ENCODE measurements at places on chromosomes 2 and 18.
A peak's percentile ranks its signal among the peaks of the same experiment; 100 is the strongest.

GRCh38 chr2:169362118-169362893, at the start of gene LRP2:
Gene LRP2, minus strand, starts transcription at chr2:169362534. Its CDS starts 135 bp downstream, at chr2:169362399.
- no peak for DNase-seq

GRCh38 chr2:16069933-16070647, 129.7 kb downstream of the MYCN start:
- no peak for DNase-seq

- no peak for DNase-seq
Measured at GRCh38 chr2:23606196-23606595, 221.2 kb downstream of the KLHL29 start.

DNA sequence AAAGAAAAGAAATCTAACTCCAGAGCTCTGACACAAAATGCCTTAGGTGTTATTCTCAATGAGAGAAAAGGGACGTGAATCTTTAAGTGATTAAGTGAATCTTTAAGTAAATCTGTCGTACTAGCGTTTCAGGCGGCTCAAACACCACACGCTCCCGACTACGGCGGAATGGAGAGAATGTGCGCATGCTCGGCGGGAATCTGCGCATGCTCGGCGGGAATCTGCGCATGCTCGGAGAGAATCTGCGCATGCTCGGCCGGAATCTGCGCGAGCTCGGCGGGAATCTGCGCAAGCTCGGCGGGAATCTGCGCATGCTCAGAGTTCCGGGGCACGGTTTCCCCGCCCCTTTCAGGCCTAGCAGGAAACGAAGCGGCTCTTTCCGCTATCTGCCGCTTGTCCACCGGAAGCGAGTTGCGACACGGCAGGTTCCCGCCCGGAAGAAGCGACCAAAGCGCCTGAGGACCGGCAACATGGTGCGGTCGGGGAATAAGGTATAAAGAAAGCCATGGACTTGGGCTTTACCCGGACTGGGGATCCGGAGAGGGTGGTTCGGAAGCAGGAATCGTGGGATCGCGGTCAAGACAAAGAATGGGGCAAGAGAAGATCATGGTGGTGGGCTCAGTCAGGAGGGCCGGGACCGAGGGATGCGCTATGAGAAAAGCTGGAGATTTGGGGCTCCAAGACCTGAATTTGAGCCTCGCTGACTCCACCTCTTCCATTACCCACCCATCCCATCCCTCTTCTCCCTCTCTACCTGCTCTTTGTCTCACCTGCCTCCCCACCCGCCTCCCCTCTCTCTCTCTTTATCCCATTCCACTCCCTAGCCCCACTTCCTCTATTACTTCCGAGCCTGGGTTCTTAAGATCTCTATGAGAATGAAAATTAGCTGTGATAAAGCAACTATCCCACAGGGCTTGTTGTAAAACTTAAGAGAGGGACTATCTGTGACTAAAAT, at the start of gene XRCC5:
Gene XRCC5 (plus strand): TSS at position 382 of the 955 bp plus-strand sequence. CDS start 89 bp downstream, at position 471.
- peak; percentile 98 for DNase-seq

DNA sequence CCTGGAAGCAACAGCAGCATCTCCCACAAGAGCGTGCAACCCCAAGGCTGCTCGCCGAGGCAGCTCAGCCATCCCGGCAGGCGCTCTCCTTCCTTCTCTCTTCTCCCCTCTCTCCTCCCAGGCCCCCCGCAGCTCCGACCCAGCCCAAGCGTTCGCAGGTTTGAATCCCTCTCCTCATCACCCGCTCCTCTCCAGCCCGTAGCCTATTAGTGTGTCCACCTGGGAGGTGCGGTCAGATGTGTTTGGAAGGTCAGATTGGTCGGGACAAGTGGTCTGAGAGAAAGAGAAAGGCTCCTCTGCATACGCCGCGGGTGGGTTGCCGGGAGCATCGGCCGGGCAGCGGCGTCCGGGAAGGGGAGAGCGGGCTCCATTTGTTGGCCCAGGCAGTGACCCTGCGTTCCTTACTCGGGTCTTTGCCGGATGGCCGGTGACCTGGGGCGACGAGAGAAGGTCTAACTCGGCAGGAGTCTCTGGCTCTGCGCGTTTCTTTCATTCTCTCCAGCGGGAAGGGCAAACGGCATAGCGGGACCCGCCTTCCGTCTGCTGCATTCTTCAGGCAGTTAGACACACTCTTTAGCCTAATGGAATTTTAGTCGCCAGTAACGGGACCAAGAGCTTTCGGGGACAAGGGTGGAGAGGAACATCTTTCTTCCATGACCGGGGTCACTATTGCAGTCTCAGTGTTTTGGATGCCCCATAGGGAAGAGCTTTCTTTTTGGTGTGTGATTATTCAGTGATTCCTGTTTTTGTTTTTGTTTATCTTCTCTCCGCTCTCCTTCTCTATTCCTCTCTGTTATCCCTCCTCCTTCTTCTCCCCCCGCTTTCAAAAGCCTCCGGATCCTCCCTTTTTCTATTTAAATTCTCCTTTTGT, 1.1 kb upstream of the TMEFF2 start:
- peak; percentile 3 for DNase-seq

DNA sequence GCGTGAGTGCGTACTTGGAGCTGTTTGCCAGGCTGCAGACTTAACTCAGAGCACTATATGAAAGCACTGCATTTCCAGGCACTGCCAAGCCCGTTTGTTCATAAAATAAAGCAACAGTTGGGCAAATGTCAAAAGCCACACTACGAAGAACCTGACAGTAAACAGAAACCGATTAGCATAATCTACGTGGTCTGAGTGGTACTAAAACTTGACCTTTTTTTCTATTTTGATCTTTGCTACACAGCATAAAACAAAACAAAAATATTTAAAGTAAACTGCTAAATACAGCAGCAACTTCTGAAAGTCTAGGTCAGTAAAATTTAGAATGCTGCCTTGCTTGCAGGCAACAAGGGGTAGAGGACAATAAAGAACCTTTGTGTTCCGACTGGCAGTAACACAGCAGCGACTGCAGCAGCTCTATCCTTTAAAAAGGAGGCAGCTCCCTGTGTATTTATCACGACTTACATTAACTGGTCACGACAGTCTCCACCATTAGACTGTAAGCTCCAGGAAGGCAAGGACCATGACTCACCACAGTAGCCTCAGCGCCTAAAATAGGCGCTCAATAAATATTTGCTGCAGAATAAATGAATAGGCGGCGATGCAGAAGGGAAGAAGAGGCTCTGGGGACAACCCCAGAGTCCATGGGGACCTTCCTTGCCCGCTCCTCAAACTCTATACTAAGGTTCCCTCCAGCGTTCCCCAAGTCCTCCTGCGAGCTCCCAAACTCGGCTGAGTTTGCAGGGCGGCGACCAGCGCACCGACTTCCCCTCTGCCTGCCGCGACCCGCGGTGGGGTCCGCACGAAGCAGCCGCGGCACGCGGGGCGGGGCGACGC, 902 bp downstream of the SS18 start:
- peak; percentile 36 for DNase-seq

DNA sequence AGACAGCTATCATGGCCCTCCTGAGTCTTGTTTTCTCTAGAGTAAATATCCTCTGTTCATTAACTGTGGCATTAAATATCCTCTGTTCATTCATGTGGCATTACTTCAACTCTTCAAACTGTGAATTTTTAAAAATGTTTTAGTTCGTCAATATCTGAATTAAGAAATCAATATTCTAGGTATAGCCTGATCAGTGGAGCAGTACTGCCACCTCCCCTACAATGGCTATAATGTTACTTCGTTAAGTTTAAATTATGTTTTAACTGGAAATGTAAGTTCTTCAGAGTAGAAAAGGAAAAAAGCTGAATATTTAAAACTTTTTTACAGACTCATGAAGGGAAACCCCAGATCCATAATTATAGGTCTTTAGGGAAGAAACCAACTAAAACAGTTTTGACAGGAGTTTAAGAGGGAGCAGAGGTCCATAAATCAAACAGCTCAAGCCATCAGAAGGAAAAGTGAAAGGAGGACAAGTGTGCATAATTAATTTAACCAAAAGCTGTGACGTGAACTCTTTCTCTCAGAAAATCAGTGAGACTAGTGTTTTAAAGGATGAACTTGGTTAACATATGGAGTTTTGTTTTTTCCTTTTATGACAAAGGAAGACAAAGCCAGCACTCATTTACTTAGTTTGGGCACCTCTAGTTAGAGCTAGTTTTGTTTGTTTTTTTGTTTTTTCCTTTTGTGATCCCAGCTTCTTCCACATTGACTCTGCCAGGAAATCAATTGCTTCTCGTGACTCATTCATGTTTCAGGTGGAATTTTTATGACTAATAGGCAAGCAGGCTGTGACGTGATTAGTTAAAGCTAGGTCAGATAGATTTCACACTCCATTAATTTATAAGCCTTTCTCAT, 44.9 kb downstream of the RBBP8 start:
- DNase-seq = peak; percentile 35

DNA sequence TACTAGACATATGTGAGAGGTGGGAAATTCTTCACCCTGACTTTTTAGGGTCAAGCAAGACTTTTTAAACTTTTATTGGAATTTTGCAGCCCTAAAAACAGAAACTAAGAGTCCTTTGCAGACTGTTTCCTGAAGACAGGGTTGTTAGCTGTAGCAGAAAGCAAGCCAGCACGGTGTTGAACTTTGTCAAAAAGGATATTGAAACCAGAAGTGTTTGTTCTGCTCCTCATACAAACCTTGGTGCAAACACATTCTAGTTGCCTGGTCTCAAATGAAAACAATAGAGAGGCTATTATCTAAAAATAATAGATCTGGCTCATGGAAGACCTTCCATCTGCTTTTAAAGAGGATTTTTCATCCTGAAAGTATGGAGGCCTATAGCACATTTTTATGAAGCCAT, 65.8 kb upstream of the IGFBP5 start:
- no peak for DNase-seq

- DNase-seq = no peak
Measured at GRCh38 chr2:15825276-15825980, 114.9 kb upstream of the MYCN start.

DNA sequence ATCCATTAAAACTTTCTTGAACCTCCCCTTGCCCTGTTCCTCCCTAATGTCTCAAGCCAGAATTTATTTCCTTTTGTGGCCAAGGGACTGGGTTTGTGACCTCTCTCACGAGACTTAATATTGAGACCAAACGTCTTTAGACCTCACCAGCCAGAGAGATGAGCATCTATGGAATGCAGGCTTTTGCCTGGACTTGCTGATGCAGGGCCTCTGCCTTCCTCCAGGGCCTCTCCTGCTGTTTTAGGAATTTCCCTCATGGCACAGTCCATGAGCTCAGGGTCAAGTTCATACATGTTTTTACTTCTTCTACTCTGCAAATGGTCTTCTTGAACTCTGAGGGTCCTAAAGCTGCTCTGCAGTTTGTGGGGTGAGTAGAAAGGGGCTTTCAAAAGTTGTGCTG, 22.3 kb downstream of the IL1B start:
- no peak for DNase-seq

GRCh38 chr2:147451902-147452515, 392.8 kb upstream of the ACVR2A start:
- no peak for DNase-seq

- DNase-seq = no peak
Measured at GRCh38 chr2:183229386-183229785, 105.1 kb downstream of the NUP35 start.

DNA sequence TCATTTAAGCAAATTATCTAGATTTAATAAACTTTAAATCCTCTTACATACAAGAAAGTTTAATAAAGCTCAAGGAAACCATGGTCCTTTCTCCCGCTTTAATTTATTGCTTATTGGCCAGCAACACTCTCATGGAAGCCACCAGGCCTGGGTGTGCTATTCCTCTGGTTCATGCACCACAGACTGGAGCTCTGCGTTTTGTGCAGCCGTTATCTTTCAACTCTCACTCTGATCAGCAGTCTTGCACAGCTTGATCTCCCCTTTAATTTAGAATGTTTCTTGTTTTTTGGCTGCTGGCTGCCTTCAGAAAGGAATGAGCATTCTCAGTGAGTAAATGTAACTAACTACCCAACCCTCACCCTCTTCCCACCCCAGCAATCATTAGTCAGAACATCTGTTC, 318.7 kb downstream of the MEIS1 start:
- DNase-seq = no peak

GRCh38 chr18:23897291-23897690, 117.3 kb upstream of the TTC39C start:
- peak; percentile 64 for DNase-seq

DNA sequence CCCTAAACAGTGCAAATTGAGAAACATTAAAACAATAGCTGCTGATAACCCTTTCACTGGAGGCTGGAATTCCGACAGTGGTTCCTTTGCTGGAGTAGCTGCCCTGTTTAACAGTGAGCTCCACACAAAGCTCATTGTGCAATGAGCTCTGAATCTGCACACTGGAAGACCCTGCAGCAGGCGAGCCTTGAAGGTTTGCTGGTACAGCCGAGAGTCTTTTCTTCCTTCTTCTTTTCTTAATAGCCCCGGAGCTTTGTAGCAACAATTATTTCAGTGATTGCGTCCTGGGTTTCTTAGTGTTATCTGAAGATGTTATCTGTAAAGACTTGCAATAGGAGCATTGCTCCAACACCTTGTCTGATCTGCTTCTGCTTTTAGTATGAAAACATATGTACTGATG, 50.8 kb upstream of the CXCR4 start:
- DNase-seq = no peak

DNA sequence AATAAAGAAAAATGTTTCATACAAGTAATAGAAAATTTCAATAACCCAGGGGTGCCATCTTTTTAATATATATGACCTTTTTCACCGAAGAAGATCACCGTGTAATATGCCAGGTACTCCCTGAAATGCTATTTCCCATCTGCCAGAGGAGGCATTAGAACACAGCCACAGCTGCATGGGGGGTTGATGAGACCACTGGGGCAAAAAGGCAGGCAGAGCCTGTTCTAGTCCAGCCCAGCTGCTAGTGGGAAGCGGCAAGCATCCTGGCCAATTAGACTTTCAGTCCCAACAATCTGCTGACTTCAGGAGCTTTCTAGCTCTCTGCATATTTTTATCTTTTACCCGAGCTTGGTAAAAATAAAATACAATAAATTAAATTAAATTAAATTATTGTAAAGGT, 362.6 kb downstream of the RIT2 start:
- DNase-seq = no peak

DNA sequence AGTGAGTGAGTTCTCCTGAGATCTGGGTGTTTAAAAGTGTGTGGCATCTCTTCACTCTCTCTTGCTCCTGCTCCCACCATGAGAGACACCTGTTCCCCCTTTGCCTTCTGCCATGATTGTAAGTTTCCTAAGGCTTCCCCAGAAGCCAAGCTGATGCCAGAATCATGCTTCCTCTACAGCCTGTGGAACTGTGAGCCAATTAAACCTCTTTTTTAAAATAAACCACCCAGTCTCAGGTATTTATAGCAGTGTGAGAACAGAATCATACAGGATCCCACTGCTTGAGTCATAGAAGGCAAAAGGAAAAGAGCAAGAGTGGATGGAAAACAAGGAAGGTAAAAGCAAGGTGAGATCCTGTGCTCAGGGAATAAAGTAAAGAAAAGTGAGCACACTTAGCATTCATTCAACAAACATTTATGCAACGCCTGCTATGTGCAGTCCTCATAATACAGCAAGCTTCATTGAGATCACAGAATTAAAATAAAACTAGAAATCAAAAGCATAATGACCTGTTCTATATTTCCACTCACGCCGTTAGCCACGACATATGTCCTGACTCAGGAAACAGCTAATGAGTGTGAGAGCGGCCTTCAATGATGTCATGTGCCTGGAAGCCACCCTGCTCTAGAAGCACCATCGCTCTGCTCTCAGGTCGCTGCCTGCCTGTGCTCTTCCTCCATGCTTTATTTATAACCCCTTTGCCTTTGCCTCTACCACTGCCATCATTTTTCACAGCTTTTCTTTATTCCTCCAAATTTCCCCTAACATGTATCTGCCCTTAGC, 11.3 kb upstream of the COPS8 start:
- no peak for DNase-seq
